ENCODE measurements at places on chromosomes 16 and 17.

GRCh38 chr17:63623786-63624530 lies 1.7 kb downstream of the MAP3K3 start:
- DNase-seq, result no peak

GRCh38 chr16:534135-534534 lies 6.6 kb downstream of the CAPN15 start:
- no peak for DNase-seq

GRCh38 chr17:40122999-40123810 lies 1.4 kb downstream of the MSL1 start:
- no peak for DNase-seq

- no peak for DNase-seq
Observed at GRCh38 chr16:79612207-79612606, 11.7 kb upstream of the MAF start.

DNA sequence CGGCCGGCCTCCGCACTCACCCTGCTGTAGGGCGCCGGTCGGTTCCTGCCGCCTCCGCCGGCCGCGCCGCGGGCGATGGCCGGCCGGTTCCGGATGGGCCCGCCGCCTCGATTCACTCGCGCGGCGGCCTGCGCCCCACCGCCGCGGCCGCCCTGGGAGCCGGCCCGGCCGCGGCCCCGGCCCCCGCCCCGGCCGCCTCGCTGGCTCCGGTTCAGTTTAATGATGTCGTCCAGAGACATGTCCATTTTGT lies 158 bp downstream of the ALYREF start:
- no peak for DNase-seq

DNA sequence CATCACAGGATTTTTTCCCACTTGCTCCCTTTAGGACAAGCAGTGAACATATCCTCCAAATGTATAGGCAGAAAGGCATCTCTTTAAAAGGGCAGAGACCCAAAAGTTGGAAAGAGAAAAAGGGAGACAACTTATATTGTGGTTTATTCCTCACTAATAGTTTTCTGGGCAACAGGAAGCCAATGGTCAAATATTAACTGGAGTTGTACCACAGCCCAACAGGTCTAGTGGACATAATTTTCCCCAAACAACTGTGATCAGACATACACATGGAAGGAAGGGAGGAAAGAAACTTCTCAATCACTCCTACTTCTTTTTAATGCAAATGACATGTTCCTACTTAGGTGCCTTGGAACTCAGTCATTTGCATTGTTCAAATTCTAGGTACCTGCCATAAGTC lies 78.4 kb downstream of the SOX9 start:
- no peak for DNase-seq

GRCh38 chr16:56600398-56600999 lies 7.9 kb upstream of the MT2A start:
- no peak for DNase-seq

GRCh38 chr17:50047488-50048126 lies 8.3 kb upstream of the ITGA3 start:
- no peak for DNase-seq

- no peak for DNase-seq
Observed at GRCh38 chr17:58488428-58488890, 251 bp upstream of the HSF5 start.

DNA sequence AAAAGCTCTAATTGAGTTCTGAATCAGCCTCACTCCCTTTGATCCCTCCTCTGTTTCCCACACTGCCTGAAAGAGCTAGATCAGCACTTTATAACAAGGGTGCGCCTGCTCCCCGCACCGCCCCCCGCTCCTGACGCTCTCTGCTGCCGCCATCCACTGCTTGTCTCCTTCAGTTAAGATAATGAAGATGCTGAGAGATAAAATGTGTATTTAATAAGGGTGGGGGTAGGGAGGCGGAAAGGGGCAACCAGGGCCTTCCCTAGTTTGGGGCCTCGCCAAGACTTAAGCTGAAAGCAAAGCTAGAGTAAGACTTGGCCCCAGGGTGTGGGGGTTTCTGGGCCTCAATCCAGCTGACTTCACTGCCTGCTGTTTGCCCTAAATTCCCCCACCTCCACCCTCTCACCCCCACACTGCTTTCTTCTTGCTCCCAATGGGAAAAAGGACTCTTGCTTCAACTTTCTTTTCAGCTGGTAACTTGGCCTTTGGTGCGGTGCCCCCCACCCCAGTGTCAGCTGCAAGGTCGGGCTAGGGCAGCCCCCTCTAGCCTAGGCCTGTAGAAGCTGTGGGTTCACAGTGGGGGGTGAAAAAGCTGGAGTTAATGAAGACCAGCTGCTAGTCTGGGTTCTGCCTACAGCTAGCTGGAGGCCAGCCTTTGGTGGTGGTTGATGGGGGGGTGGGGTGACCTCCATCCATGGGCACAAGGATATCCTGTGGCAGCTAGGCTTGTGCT lies 1.8 kb upstream of the RARA start:
- no peak for DNase-seq

DNA sequence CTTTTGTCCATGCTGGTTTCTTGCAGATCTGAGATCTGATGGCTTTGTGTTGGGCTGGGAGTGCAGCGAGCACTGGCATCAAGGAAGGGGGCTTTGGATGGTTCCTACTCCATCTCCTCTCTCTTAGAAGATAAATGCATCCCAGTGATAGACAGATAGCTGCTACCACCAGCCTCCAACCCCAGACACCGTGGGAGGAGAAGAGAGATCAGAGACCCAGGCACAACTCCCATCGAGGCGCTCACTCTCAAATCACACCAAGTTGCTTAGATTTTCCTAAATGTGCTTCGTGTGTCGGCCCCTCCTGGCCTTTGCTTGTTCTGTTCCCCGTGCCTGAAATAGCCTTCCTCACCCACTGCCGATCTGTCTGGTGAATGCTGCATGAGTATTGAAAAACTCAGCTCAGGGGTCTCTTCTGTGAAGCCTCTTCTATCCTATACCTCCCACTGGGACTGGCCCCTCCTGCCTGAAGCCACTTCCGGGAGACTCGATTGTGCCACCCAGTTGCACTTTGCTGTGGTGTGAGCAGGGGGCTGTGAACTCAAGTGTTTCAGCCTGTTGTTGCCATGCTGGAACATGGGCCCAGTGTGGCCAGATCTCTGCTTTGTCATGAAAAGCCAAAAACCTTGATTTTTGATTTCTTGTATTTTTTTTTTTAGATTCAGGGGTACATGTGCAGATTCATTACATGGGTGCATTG lies 242.7 kb downstream of the GSG1L start:
- DNase-seq, result no peak

DNA sequence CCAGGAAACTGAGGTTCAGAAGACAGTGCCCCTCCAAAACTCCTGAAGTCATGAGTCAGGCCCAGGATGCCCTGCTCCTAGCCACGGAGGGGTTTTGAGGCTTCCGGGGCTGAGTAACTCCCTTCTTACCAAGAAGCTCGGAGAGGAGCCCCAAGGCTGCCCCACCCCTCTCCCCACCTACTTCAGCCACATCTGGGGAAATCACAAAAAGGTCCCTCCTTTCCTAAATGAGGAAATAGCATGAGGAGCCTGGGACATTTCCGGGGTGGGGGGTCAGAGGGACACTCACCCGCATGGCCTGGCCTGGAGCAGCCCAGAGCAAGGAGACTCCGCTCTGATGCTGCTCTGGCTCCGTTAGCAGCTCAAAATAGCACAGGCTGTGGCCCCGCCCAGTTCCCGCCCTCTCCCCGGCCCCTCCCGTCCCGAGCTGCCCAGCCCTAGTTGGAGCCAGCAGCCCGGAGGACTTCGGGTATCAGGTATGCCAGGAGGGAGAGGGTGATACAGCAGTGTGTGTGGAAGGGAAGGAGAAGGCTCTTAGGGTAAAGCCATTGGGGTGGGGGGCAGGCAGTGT lies 40.1 kb downstream of the MYO18A start:
- no peak for DNase-seq

- no peak for DNase-seq
Observed at GRCh38 chr16:86834451-86835035, 256.2 kb downstream of the FOXL1 start.

DNA sequence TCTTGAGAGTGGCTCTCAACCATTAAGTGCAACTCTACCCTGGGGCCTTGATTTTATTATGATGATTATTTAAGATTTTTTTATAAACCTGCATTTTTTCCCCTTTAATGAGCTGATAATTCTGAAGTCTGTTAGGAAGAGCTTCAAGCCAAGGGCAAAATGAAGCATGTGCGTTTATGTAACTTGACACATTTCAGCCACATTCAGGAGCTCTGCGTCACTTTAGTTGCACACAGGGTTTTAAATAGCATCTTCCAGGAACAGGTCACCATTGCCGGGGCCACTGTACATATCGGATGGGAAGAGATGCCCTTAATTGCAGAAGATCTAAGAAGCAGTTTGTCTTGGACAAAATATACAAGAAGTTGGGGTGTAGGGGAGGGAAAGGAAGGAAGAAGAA lies 89.6 kb downstream of the BMERB1 start:
- DNase-seq, result no peak

DNA sequence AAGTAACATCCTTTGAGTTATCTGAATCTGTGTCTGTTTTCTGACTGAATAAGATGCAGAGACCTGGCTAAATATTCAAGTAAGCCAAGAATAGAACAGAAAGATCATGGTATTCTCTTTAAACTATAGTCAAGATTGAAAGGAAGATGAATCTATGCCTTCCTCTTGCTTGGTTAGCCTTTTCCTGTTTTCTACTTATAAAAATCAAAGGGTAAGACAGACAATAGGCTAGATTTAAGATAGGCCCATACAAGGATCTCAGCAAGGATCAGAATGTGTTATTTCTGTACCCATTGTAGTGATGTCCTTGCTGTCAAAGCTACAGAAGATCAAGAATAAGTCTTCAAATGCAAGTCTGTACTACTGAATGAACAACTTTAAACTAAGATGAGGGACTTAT lies 7.0 kb upstream of the CDR2 start:
- no peak for DNase-seq

GRCh38 chr16:82895843-82896242 lies 269.1 kb downstream of the CDH13 start:
- no peak for DNase-seq

DNA sequence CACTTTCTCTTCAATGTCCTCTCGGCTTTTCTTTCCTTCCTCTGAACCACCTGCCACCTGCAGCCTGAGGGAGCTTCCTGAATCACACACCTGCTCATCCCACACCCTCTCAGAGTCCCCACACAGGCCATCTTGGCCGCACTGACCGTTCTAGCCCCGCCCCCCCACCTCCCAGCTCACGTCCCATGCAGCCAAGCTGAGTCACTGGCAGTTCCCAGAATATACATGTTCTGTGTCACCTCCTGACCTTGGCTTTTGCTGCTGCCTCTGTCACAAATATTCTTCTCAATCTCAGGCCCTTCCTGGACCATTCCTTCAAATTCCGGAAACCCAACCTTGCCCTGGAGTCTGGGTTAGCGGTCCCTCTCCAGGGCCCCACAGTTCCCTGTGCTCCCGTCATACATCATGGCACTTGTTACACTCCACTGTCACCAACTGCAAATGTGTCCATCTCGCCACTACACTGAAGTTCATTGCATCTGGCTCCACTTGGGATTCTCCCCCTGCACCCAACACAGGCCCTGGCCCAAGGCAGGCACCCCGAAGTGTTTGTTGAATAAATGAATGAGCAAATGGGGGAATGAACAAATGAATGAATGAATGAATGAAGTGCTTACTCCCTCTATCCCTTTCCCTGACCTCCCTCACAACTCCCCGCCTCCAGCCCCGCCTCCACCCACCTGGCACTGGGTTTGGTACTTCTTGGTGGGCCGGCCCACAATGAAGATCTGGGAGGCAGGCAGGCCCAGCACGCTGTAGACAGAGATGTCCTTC lies 12.8 kb downstream of the PIMREG start:
- DNase-seq, result no peak

GRCh38 chr16:11306997-11307638 lies 26.0 kb upstream of the PRM1 start:
- DNase-seq, result no peak

DNA sequence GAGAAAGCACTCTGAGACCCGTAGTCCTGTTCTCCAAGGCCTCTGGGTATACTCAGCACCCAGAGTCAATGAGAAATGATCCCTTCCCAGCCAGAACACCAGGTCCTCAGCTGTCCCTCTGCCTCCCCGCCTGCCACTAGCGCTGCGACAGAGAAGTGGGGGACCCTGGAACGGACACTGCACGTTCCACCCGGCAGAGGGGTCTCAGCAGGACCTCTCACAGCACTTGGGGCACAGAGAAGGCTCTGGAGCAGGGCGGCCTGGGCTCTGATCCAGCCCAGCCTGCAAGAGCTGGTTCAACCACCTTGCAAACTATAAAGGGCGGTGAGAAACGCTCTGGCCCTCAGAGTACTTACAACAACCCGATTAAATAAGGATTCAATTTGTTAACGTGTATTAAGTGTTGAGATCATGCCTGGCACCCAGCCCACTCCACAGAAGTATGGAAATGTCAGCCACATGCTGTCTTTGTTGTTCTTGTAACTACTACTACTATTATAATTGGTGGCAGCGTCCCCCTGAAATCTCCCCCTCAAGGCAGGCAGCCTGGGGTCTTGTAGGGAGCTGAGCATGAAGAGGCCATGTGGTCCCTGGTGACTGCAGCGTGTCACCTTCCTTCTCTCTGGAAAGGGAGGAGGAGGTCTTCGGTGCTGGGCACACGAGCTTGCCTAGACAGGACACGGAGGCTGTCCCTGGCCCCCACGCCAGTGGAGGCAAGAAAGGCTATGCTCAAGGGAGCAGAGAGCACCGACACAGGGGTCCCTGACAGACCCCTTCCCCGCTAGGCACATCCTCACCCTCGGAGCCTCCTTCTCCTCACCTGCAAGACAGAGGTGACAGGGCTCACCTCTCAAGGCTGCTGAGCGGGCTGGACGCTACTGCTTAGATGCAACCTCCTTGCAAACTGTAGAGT lies 2.4 kb downstream of the OSGIN1 start:
- no peak for DNase-seq

GRCh38 chr16:46583036-46583435 lies 38.1 kb downstream of the SHCBP1 start:
- no peak for DNase-seq

- DNase-seq, result no peak
Observed at GRCh38 chr17:27244491-27245223, 49.3 kb upstream of the WSB1 start.

- no peak for DNase-seq
Observed at GRCh38 chr17:63039342-63039741, 73.3 kb downstream of the TANC2 start.

All from cortex of kidney (tissue), 1 donor.